Heart right ventricle (tissue), 16 donors: ENCODE measurements at places on chromosomes 7 and 10. TPM values are rescaled to one million over a fixed set of nuclear protein-coding genes. Genes with fewer than 3 reads are reported as not detected.

Gene MKLN1
- 34.3 TPM for total RNA-seq

Gene TMEM184A
- total RNA-seq = 0.51 TPM

Gene PLXNA4
- 15.5 TPM for total RNA-seq

Gene SVOPL
- not detected for total RNA-seq

Gene TMEM273
- 16.7 TPM for total RNA-seq

Gene CYP3A4
- total RNA-seq = not detected

DNA sequence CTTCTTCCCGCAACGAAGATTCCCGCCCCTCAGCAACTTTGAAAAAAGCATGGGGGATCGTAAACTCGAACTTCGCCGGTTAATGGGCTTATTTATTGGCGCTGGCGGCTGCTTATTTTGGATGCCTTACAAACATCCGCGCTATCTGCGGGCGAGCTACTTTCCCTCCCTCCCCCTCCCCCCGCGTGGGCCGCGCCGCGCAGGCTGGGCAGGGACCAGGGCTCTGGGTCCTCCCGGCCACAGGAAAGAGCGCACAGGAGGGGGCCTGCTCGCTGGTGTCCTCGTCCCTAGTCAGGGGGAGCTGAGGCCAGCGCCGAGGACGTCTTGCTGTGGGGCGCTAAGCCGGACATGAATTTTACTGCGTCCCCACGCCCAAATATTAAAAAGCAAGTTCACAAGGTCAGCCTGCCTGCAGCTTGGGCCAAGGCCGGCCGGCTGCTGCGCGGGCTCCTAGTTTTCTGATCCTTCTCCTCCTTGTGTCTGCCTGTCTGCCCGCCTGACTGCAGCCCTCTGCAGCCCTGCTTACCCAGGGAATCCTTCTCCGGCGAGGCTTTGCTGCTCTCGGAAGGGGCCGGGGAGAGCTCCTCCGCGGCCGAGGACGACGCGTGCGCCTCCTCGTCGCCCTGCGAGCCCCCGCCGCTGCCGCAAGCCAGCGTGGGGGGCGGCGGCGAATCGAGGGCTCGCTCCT is 1.2 kb downstream of the HOXA10 start:
- no peak for DNase-seq

DNA sequence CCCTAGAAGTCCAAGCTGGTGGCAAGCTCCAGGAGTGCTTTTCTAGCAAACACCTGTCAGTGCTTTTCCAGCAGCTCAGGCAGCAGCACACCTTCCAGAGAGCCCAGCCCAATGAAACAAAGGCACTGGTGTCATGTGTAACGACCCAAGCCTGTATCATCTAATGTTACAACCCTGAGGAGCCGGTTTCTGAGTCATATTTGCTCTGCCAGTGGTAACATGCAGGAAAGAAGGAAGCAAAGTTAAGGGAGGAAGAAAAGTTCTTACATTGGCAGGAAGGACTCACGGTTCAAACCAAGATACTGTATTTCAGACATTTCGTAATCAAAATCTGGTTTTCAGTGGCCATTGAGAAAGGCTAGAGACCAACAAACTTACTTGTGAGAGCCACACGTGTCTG is at the start of gene ANKRD22:
TSS of gene ANKRD22 (minus strand) at position 139 of the 400 bp plus-strand sequence. CDS start 237 bp downstream, outside the sequence.
- DNase-seq = no peak

DNA sequence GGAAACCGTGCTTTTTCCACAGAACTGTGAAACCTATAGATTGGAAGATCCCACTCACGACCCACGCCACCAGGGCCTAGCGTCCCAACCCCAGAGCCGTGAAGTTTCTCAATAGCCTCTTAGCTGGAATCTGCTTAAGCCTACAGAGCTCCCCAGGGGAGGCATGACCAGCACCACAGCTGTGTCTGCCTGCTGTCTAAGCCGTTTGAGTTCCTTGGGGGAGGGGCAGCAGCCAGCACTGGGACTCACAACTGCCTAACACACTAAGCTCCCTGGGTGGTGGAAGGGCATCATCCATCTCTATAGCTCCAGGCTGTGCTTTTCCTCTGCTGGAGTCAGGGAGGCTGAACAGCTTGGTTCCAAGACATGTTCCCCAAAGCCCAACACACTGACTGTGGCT is 26.0 kb upstream of the TMEM140 start:
- DNase-seq = peak; percentile 18

DNA sequence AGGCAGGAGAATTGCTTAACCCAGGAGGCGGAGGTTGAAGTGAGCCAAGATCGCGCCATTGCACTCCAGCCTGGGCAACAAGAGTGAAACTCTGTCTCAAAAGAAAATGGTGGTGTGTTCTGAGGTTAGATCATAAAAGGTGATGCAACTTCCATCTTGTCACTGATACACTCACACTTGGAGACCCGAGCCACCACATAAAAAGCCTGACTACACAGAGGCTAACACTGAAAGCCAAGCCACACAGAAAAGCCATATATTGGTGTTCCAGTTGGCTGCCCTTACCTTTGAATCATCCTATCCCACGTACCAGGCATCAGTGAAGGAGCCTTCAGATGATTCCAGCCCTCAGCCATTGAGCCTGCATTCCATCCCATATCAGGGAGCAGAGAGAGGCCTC is 4.0 kb downstream of the MORN4 start:
- no peak for DNase-seq

DNA sequence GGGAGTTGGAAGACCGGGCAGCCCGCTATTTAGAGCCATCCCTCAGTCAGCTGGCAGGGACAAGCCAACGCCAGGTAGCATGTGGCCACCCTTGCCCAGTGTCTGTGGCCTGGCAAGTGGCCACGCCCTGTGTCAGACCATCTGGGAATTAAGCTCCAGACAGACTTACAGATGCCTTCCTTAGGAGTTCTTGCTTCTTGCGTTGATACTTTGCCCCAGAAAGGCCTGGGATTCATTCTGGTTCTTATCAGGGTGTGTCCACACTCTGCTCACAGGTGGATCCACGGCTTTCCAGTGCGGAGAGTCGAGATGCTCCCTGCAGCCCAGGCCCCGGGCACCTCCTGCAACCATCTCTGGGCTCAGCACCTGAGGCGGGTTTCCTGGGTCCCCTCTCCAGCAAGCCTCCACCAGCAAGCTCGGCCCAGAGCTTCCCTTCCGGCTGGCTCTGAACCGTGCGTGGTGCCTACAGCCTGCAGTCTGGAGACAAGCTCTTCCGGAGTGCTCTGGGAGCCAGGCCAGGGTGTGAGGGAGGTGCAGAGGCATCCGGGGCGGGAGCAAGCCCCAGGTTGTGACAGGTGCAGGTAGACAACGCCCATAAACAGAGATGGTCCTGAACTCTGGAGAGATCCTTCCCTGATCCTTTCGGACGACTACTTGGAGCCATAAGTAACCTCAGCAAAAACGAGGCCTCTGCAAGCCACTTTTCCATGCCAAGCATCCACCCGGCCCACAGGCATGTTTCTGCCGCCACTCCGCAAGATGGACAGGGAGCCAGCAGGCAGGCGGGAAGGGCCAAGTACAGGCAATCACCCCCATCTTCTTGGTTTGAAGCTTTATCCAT is 32.3 kb upstream of the PPIF start:
- no peak for DNase-seq

GRCh38 chr7:133036289-133036688 is 45.6 kb downstream of the CHCHD3 start:
- no peak for DNase-seq

GRCh38 chr10:349081-349480 is 213.8 kb downstream of the ZMYND11 start:
- no peak for DNase-seq

DNA sequence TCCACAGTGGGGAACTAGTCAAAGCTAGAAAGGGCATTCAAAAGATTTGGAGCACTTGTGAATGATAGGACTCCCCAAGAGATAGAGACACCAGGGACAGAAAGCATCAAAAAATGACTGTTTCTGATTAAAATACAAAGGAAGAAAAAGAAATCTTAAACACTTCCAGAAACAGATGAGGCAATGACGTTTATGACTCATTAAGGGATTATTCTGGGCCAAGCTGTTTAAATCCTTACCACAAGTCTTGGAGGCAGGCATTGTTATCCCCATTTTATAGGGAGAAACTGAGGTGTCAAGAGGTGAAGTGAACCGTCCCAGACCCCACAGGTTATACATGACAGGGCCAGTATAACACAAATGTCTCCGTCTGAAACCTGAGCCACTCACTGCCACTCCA is 68.3 kb upstream of the AMPH start:
- no peak for DNase-seq

- no peak for DNase-seq
Observed at GRCh38 chr10:86203162-86203905, 163.3 kb downstream of the GRID1 start.

GRCh38 chr7:47008461-47008860 is 573.5 kb downstream of the TNS3 start:
- DNase-seq = no peak

DNA sequence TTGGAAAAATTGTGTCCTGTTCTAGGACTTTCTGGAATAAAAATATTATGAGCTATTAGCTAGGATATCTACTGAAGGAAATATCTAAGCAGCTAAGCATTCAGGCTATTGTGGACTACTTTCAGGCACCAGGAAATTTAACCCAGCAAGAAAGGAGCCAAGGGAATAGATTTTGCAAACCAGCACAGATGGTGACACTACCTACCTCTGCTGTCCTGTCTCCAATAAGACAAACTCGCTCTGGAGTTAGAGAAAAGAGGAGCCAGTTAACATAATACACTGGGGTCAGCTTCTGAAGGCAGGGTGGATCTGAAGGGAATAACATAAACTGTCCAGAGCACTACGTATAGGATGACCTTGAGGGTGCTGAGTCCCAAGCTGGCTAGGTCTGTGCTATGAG is 223.7 kb upstream of the PRSS58 start:
- DNase-seq = no peak
